ENCODE measurements at places on chromosomes 6 and 20.

GRCh38 chr6:19204445-19204844 is 632.7 kb upstream of the ID4 start:
- DNase-seq = no peak

DNA sequence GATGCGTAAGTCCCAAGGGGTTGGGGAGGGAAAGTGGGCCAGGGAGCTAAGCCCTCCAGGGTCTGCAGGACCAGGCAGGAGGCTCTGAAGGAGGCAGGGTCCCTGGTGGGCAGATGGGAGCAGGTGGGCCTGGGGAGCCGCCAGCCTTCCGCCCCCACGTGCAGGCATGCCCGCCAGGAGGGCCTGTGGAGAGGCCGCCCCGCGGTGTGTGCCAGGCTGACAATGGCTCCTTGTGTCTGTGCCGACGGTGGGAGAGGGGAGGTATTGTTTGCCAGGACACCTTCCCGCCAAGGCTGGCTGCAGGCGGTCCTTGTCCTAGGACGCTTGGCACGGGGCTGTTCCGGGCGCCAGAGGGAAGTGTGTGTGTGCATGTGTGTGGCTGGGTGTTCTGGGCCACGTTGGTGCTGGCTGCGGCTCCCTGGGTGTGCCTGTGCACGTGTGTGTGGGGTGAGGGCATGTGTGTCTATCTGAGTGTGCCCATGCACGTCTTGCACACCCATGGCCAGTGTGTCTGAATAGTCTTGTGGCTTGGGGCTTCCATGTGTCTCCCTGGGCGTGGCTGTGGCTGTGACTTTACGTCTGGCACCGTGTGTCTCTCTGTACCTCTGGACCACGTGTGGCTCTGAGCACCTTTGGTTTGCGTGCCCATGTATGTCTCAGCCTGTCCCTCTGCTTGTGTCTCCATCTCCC is 153.0 kb downstream of the CEBPB start:
- no peak for DNase-seq

- no peak for DNase-seq
These were observed 1.3 kb downstream of the HIVEP2 start for GRCh38 chr6:142943711-142944123.

DNA sequence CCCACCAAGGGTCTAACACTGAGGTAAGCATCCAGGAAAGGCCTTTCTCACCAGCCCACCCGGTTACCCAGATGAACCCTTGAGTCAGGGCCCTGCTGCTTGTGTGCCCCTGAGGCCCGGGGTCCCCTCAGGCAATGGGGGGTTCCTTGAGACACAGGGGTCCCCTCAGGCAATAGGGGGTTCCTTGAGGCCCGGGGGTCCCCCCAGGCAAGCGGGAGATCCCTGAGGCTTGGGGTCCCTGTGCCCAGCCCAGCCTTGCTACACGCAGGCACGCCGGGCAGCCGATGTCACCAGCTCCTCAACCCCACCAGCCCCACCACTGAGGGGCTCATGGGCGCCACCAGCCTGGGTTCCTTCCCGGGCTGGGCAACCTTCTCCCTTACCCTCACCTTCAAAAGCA is 247.2 kb downstream of the TTLL2 start:
- no peak for DNase-seq

DNA sequence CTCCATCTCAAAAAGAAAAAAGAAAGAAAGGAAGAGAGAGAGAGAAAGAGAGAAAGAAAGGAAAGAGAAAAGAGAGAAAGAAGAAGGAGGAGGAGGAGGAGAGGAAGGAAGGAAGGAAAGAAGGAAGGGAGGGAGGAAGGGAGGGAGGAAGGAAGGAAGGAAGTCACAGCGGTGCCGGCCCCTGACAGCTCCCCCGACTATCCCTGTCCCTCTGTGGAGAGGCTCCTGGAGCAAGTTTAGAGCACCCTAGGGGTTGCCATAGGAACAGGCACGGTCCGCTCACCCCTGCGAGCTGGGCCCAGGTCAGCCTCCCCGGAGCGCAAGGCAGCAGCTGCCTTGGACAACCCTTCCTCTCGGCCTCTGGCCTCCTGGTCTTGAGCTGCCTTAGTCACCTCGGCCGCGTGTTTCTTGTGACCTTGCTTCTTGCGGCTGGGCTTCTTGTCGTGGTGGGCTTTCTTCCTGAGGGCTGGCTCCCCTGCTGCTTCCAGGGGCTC is 6.8 kb downstream of the BNIP5 start:
- no peak for DNase-seq

DNA sequence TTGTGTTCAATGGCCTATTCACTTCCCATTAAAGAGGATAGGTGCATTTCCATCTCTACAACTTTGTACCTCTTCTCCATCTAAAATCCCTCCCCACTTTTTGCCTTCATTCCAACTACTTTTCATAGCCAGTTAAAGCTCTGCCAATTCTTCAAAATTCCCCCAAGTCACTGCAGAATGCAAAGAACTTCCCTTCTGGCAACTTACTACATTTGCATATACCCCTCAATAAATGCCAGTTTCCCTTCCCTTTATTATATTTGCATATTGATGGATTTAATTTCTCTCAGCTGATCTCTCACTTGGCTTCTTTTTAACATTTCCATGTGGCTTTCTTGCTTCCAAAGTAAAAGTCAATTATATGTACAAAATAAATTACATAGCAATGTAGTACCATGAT is 393.4 kb downstream of the HACE1 start:
- no peak for DNase-seq

DNA sequence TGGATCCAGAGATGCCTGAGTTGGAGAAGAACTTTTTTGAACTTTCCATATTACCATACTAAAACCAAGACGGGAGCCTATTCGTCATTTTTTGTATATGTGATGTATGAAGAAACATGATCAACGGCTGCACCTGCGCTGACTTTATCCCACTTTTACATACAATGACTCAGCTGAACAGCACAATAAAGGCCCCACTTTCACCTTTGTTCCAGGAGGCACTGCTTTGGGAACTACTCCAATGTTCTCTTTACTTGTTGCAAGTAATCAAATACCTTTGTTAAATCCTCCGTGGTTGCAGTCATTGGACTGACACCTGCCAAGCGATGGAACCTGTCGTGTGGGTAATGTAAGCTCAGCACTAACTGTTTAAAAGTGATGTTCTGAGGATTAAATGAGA is 17.3 kb upstream of the BTN3A2 start:
- no peak for DNase-seq

GRCh38 chr6:22766979-22767378 is 197.6 kb downstream of the HDGFL1 start:
- DNase-seq = no peak

DNA sequence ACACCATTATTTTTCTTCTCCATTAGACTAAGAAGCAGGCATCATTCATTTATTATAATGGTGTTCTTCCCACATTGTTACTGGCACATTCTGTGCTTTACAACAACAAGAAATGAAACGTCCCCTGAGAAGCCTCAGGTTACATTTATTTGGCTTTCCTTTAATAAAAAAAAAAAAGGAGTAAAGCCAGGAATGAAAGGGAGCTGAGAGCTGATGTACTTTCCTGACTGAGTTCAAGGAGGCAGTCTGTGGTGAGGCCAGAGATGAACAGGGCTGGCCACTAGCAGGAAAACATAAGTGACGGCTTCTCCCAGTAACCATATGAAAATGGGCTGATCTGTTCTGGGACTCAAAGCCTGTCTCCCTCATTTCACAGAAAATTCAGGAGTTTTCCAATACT is 742.1 kb downstream of the MAFB start:
- no peak for DNase-seq

GRCh38 chr6:167524261-167525111 is 199.6 kb downstream of the TTLL2 start:
- DNase-seq = no peak

GRCh38 chr6:42113936-42114636 is 28.3 kb downstream of the C6orf132 start:
- DNase-seq = no peak

GRCh38 chr6:129138739-129139405 is 255.9 kb downstream of the LAMA2 start:
- no peak for DNase-seq

- no peak for DNase-seq
These were observed at the start of gene MYLK2 for GRCh38 chr20:31819083-31819784. Gene MYLK2, plus strand, starts transcription at chr20:31819356. Its CDS starts 225 bp downstream, at chr20:31819581.

DNA sequence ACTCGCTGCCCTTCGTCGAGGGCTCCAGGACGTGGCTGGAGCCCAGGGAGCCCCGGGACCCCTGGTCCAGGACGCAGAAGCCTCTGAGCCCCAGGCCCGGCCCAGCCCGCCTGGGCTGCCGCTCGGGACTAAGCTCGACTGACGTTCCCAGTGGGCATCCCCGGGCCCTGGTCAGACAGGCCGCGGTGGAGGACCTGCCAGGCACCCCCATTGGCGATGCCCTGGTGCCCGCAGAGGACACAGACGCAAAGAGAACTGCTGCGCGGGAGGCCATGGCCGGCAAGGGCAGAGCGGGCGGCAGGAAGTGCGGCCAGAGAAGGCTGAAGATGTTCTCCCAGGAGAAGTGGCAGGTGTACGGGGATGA is 28.9 kb downstream of the ZNF831 start:
- DNase-seq = no peak

DNA sequence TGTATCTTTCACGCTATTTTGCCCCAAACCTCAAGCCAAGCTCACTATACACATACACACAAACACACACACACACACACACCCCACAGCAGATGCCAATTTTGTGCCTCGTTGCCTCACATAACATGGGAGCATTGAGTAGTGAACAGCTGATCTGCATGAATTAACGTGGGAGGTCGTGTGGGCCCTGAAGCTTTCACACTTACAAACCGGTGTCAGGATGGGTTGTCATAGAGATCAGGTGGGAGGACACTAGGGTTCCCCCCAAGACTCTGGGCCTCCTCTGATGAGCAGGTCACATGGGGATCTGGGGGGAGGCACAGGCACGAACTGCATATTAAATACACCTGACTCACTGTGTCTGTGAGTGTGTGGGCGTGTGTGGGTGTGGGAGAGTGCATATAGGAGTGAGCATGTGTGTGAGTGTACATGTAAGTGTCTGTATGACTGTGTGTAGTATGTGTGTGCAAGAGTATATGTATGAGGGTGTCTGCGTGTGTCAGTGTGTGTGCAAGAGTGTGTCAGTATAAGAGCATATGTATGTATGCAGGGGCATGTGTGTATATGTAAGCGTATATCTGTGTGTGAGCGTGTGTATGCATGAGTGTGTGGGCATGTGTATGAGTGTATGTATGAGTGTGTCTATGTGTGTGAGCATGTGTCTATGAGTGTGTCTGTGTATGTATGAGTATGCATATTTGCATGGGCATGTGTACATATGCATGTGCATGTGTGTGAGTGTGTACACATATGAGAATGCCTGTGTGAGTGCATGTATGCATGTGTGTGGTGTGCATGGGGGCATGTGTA is 370.4 kb downstream of the PREX1 start:
- DNase-seq = no peak

GRCh38 chr6:161199850-161200249 is 74.0 kb downstream of the AGPAT4 start:
- DNase-seq = no peak

GRCh38 chr6:57173056-57173885 is 1.1 kb downstream of the BAG2 start:
- DNase-seq = no peak

DNA sequence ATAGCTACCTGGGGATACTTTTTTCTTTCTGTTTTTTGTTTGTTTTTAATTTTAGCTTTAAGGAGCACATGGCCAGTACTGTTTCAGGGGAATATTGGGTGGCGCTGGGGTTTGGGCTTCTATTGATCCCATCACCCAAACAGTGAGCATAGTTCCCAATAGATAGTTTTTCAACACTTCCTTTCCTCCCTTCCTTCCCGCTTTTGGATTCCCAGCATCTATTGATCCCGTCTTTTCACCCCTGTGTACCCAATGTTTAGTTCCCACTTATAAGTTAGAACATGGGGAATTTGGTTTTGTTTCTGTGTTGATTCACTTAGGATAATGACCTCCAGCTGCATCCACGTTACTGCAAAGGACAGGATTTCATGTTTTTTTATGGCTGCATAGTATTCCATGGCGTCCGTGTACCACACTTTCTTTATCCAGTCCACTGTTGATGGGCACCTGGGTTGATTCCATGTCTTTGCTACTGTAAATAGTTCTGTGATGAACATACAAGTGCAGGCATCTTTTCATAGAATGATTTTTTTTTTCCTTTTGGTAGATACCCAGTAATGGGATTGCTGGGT is 20.1 kb downstream of the NQO2 start:
- no peak for DNase-seq

DNA sequence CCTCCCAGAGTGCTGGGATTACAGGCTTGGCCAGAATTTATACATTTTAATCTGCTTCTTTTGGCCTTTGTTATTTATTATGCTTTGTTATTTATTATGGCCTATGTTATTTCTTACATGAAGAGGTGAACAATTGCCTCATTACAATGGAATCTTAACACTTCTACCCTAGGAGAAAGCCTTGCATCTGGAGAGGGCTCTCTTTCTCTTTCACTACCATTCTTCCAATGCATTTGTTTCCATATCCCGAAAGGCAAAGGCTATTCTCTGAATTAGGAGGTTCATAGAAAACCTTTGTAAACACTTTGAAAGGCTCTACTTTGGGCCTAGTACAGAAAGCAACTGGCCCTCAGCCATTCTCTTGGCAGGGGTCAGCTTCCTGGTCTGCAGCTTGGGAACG is 19.9 kb upstream of the DEK start:
- DNase-seq = no peak

GRCh38 chr6:169638388-169638787 is 63.4 kb downstream of the WDR27 start:
- no peak for DNase-seq

DNA sequence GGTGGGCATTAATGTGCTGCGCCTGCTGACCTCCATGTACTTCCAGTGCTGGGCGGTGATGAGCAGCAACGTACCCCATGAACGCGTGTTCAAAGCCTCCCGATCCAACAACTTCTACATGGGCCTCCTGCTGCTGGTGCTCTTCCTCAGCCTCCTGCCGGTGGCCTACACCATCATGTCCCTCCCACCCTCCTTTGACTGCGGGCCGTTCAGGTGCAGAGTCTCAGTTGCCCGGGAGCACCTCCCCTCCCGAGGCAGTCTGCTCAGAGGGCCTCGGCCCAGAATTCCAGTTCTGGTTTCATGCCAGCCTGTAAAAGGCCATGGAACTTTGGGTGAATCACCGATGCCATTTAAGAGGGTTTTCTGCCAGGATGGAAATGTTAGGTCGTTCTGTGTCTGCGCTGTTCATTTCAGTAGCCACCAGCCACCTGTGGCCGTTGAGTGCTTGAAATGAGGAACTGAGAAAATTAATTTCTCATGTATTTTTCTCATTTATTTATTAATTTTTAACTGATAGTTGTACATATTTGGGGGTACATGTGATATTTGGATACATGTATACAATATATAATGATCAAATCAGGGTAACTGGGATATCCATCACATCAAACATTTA is 35.2 kb upstream of the NOP56 start:
- no peak for DNase-seq

- DNase-seq = no peak
These were observed 4.6 kb downstream of the GUCA1A start for GRCh38 chr6:42177514-42178364.

GRCh38 chr6:122476131-122476530 is 4.5 kb upstream of the SERINC1 start:
- DNase-seq = peak; percentile 13

DNA sequence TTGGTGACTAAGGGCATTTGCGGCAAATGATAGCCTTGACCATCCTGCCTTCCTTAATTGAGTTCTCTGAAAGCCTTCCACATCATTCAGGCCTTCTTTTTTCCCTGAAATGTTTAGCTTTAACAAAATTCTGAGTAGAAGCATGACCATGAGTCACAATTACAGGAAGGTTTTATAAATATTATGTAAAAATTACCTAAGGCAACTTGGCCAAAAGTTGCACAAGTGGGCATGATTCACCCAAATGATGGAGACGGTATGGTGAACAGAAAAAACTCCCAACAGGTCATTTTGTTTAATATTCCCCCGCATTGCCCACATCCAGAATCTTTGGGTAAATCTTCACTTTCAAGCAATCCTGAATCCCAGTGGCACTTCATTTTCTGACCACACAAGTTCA is 37.0 kb downstream of the MC3R start:
- peak; percentile 11 for DNase-seq

All from stromal cell of bone marrow (primary cell).